ENCODE measurements at places on chromosomes 11 and 22.

GRCh38 chr11:78991681-78992080 is 417.0 kb upstream of the NARS2 start:
- DNase-seq, result no peak

- peak; percentile 63 for DNase-seq
Observed at GRCh38 chr11:75535071-75535470, 9.3 kb upstream of the GDPD5 start.

DNA sequence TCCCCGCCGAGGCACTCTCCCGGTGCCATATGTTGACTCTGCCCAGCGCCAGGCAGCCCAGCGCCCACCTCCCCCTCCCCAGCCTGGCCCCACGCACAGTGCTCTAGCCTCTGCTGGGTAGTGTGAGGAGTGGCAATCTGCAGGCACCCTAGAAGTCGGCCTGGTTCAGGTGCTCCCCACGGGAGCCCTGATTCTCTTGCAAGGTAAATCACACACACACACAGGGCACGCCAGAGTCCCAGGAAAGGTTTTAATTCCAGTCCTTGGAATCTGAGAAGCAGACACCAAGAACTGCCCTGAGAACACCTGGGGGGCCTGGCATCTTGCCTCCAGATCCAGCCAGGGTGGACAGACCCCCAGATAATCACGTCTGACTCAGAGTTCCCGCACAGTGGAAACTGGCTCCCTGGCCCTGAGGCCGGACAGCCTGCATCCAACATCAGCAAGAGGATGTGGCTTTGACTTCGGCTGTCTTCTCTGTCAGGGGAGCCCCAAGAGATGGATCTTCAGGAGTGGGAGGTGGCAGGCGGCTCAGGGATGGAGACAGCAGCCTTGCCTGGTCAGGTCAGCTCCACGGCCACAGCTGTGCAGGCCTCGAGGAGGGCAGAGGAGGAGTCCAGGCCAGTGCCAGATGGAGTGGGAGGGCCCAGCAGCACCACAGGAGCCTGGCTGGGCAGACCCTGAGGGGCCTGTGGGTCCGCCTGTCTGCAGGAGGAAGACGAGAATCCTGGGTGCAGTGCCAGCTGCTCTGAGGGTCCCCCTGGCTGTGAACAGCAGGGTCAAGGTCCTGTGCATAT is 1.1 kb upstream of the RIN1 start:
- DNase-seq, result no peak

- DNase-seq, result no peak
Observed at GRCh38 chr11:112605093-112605666, 344.5 kb upstream of the PLET1 start.

GRCh38 chr11:120622189-120622875 is 110.8 kb downstream of the GRIK4 start:
- DNase-seq, result peak; percentile 48

Measured in common myeloid progenitor, CD34-positive (primary cell).